ENCODE measurements at places on chromosomes 11 and 22. TPM values are rescaled to one million over a fixed set of nuclear protein-coding genes. Genes with fewer than 3 reads are reported as not detected.

- no peaks in the 10 kb centered on the region for H3K4me1 ChIP-seq
- H3K27ac ChIP-seq: no peak overlapping the region
- H3K4me3 ChIP-seq: no peak overlapping the region
- no peaks in the 10 kb centered on the region for H3K27me3 ChIP-seq
- no peaks in the 10 kb centered on the region for H3K36me3 ChIP-seq
These were observed 12.9 kb downstream of the KIAA0930 start for GRCh38 chr22:45227645-45228400.

ELFN2 gene
- 45.4 TPM for total RNA-seq

EFEMP2 gene
- total RNA-seq: 8.4 TPM

DNA sequence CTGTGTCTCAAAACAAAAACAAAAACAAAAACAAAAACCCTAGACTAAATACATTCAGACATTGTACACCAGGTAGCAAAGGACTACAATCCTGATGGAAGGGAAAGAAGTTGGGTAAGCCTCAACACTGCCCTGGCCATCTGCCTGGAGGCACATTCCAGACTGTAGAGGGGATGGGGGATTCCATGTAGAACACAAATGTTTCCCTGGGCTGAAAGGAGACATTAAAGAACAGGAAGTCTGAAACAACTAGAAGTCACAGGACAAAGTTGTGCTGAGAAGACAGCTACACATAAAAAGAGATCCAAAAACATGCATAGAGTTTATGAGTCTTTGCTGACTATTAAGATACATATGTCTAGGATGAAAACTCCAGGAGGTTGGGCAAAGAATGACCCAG lies 83.9 kb downstream of the RRAS2 start:
- no peaks in the 10 kb centered on the region for H3K27me3 ChIP-seq
- no peak overlapping the region for H3K4me3 ChIP-seq
- no peaks in the 10 kb centered on the region for H3K4me1 ChIP-seq
- DNase-seq: no peak
- no peak overlapping the region for H3K27ac ChIP-seq
- no peaks in the 10 kb centered on the region for H3K36me3 ChIP-seq

- no peaks in the 10 kb centered on the region for H3K36me3 ChIP-seq
- no peak for DNase-seq
- no peaks in the 10 kb centered on the region for H3K4me1 ChIP-seq
- no peak overlapping the region for H3K4me3 ChIP-seq
- H3K27me3 ChIP-seq: peaks cover 14% of the 10 kb centered on the region
These were observed 91.8 kb upstream of the LDLRAD3 start for GRCh38 chr11:35852056-35852455.

DNA sequence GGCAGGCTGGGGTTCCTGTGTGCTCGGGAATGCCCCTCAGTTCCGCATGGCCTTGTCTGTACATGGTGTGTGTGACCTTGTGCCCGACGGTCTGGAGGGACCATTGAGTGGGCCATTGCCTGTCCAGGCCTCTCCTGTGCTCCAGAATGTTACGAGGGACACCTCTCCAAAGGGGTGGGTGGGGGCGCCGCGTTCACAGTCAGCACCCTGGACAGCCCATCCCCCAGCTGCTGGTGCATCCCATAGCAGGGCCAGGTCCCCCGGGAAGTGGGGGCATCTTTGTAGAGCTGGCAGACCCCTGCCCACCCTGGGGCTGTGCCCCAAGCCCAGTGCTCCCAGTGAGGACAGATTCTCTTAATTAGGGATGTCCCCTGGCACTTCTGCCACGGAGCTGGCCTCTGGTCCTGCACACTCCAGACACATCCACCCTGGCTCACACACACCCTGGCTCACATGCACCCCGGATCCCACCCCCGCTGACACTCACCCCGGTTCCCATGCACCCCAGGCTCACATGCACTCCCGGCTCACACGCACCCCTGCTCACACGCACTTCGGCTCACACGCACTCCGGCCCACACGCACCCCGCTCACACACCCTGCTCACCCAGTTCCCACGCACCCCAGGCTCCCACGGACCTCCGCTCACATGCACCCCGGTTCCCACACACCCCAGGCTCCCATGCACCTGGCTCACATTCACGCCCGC lies 15.6 kb downstream of the TSPAN4 start:
- no peaks in the 10 kb centered on the region for H3K36me3 ChIP-seq
- no peak overlapping the region for H3K27ac ChIP-seq
- DNase-seq: no peak
- H3K4me1 ChIP-seq: peaks cover 23% of the 10 kb centered on the region
- no peaks in the 10 kb centered on the region for H3K27me3 ChIP-seq

Data from HCT116 (cell line).